Liver (tissue), 10 donors: ENCODE measurements at places on chromosomes 6 and 20. TPM values are rescaled to one million over a fixed set of nuclear protein-coding genes. Genes with fewer than 3 reads are reported as not detected.

DNA sequence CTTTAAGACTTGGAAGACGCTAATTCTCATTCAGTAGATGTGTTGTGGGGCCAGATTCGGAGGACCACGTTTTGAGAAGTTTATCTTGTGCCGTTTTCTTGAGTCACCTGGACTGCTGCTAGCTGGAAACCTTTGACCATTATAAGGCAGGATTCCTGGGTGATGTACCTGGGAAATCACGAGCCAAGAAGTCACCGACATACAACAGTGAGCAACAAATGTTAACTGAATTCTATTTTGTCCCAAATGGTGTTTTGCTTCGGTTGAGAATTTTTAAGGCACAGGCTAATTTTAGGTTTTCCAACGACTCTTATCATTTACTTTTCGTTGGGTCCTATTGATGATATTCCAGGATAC is 93.4 kb upstream of the BTN3A2 start:
- no peak for DNase-seq

The IL17A gene
- total RNA-seq, result not detected

DNA sequence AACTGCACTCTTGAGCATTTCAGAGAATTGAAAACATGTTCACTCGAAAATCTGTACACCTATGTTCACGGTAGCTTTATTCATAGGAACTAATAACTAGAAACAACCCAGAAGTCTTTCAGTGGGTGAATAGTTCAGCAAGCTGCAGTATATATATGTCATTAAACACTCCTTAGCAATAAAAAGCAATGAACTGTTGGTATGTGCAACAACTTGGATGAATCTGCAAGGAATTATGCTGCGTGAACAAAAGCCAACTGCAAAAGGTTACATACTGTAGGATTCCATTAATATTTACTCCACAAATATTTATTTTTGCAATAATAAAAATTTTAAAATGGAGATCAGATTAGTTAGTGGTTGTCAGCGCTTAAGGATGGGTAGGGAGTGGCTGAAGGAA is 22.1 kb upstream of the FKBP1A start:
- DNase-seq, result no peak

The C6orf141 gene
- 0.84 TPM for total RNA-seq

The IPCEF1 gene
- 2.0 TPM for total RNA-seq

The GFOD1 gene
- 16.8 TPM for total RNA-seq

The SPTLC3 gene
- total RNA-seq, result 30.4 TPM

DNA sequence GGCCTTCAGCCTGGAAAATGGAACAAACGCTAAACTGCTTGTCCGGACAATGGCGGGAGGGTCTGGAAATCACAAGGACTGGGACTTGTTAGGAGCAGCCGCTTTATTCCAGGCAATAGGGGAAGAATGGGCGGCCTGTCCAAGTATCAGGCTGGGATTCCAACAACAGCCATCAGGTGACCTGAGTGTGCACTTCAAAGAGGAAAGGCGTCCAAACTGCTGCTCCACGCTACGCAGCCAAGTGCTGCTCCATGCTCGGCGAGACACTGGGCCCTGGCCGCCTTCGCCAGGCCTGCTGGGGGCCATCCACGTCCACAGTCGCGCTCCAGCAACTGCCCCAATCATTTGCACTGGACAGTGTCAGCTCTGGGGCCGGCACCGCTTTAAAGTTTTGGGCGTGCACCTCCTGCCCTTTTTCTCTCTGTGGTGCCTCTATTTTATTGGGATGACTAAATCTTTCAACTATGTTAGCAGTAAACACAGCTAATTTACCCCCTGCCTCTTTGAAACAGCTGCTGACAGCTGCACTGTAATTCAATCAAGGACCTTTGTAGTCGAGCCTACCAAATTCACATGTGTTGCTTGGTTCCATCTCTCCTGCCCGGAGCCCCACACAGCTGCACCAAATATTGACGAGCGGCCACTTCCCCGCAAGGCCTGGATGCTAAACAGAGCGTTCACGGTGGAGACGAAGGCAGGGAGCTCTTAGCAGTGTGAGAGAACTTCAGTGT is 98.3 kb downstream of the BMP7 start:
- no peak for DNase-seq

The CSNK2B gene
- 58.1 TPM for total RNA-seq

The RNASET2 gene
- total RNA-seq, result 30.4 TPM

The CD40 gene
- 2.2 TPM for total RNA-seq

The SUMO4 gene
- 0.84 TPM for total RNA-seq

DNA sequence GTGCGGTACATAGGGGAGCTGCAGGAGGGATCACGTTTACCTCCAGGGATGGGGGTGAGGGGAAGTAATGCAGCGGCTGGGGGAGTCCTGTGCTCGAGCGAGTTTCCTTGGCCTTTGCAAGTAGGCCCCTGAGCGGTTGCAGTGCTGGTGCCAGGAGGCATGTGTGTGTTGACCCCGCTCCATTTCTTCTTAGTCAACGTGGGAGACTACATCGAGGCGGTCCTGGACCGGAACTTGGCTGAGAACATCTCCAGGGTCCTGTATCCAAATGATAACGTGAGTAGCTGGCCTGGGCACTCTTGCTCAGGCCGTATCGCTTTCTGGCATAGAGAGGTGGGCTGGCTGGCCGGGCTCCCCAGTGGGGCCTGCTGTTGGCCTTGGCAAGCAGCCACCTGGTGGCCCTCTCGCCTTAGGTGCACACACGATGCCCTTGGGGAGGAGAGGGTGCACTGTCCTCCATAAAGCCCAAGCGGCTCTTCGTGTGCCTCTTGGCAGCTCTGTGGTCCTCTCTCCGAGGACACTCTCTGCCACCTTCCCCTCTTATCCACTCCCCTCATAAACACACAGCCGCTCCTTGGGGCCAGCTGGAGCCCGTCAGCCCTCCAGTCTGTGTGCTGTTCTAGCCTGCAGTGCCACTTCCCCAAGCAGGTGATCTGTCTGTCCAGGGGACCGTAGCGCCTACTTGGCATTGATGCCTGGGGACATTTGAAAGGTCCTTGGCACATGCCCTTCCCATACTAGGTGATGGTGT is 29.3 kb downstream of the PYGB start:
- no peak for DNase-seq

DNA sequence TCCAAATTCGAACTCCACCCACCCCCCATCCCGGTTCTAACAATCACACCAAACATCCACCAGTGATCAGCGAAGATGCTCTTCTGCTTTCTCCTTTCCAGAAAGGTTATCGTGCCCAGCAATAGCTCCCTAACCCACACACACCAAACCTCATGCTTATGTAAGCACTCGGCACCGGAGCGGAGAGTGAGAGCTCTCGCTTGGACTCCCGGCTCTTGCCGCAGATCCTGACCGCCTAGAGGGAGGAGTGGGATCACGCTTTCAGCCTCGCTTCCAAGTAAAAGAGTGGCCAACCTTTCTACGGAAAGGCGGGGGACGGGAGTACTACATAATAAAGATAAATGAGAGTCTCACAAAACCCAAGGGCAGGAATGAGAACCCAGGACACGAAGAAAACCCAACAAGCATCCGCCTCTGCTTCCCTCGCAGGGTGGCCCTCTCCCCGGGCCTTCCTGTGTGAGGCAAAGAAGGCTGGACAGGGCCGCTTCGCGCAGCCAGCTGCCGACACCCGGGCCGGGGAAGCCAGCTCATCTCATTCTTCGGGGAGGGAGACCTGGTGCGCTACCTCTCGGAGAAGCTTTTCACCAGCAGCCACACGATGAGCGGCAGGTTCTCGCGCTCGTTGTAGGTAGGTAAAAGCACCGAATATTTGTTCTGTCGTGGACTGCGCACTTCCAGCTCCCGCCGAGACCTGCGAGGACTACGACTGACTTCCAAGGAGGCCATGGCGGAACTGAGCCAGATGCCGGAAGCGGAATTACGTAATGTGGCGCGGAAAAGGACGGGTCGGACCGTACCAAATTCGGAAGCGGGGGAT is at the start of gene DPM1:
TSS of gene DPM1 (minus strand) at position 735 of the 817 bp plus-strand sequence. CDS start at position 726, 9 bp downstream.
- DNase-seq, result peak; percentile 89

DNA sequence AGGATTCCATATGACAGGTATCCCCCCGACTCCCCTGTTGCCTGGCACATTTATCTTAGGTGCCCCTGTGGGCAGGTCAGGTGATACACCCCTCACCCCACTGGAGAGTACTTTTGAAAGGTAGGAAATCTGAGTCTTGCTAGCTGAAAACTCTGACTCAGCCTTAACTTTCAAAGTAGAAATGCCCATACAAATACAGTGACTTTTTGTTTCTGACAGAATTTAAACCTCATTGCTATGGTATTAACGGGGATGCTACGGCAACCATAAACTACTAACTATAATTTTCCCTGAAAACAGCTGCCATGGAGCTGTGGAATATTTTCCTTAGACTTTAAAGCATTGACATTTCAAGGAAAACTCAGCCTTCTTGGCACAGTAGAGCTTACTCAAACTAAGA is 536.0 kb downstream of the RFPL4B start:
- no peak for DNase-seq

The BACH2 gene
- total RNA-seq, result 1.9 TPM

DNA sequence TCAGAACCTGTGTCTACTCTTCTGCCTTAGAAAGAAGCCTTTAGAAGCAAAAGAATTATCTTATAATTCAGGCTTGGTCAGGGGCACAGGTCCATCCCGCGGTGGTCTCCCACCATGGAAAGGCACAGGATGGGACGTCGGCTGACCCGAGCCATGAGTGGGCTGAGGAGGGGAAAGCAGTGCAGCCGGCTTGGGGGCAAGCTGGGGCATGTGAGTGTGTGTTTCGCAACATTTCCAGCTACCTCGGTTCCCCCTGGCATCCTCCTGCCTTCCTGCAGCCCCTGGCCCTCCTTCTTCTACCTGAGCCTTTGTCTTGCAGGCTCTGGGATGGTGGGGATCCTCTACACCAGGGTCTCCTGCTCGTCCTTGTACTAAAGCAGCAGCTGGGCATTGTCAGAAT is 29.1 kb upstream of the FOXC1 start:
- DNase-seq, result no peak
